Thoracic aorta (tissue), 2 donors: ENCODE measurements at places on chromosomes 6 and 20.

GRCh38 chr20:46142124-46142523 is 24.0 kb downstream of the CD40 start:
- no peaks in the 10 kb centered on the region for H3K4me1 ChIP-seq
- H3K4me3 ChIP-seq = no peak overlapping the region
- H3K36me3 ChIP-seq = no peaks in the 10 kb centered on the region

- no peak for DNase-seq
- H3K27me3 ChIP-seq = no peaks in the 10 kb centered on the region
- no peak overlapping the region for H3K4me3 ChIP-seq
- H3K36me3 ChIP-seq = no peaks in the 10 kb centered on the region
- H3K27ac ChIP-seq = no peak overlapping the region
- no peaks in the 10 kb centered on the region for H3K4me1 ChIP-seq
These were observed 505.9 kb upstream of the CHD6 start for GRCh38 chr20:42123981-42124473.

- peaks cover 6% of the 10 kb centered on the region for H3K4me1 ChIP-seq
- no peak overlapping the region for H3K4me3 ChIP-seq
- H3K27me3 ChIP-seq = no peaks in the 10 kb centered on the region
- no peaks in the 10 kb centered on the region for H3K36me3 ChIP-seq
These were observed 77.9 kb upstream of the ID4 start for GRCh38 chr6:19759117-19759880.

GRCh38 chr6:107154131-107154800 is 39.0 kb upstream of the BEND3 start:
- no peaks in the 10 kb centered on the region for H3K4me1 ChIP-seq
- no peaks in the 10 kb centered on the region for H3K27me3 ChIP-seq
- DNase-seq = no peak
- no peak overlapping the region for H3K4me3 ChIP-seq

GRCh38 chr6:36685926-36686667 is 7.6 kb downstream of the CDKN1A start:
- peaks cover 52% of the 10 kb centered on the region for H3K36me3 ChIP-seq
- no peaks in the 10 kb centered on the region for H3K27me3 ChIP-seq
- no peak for DNase-seq
- no peak overlapping the region for H3K4me3 ChIP-seq

- peaks cover 39% of the 10 kb centered on the region for H3K4me1 ChIP-seq
- H3K27ac ChIP-seq = no peak overlapping the region
- H3K27me3 ChIP-seq = no peaks in the 10 kb centered on the region
- DNase-seq = no peak
These were observed 101.4 kb downstream of the KIF13A start for GRCh38 chr6:17885889-17886576.

DNA sequence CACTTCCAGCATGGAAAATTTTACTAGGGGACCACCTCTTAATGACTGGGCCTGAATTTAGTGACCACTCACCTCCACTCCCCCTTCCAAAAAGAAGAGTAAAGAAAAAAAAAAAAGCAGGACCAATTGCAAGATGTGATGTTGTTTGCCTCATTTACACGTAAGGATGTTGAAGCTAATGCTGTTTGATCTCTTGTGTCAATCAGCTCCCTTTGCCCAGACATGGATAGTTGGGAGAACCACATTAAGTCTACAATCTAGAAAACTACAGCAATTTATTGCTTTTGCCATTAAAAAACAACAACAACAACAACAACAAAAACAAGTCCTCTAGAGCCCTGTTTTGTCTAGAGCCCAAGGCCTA is 11.0 kb upstream of the DSTN start:
- peak overlapping the region; percentile 98 for H3K27ac ChIP-seq
- no peaks in the 10 kb centered on the region for H3K27me3 ChIP-seq
- DNase-seq = no peak
- peak overlapping the region; percentile 60 for H3K4me3 ChIP-seq
- H3K36me3 ChIP-seq = no peaks in the 10 kb centered on the region

DNA sequence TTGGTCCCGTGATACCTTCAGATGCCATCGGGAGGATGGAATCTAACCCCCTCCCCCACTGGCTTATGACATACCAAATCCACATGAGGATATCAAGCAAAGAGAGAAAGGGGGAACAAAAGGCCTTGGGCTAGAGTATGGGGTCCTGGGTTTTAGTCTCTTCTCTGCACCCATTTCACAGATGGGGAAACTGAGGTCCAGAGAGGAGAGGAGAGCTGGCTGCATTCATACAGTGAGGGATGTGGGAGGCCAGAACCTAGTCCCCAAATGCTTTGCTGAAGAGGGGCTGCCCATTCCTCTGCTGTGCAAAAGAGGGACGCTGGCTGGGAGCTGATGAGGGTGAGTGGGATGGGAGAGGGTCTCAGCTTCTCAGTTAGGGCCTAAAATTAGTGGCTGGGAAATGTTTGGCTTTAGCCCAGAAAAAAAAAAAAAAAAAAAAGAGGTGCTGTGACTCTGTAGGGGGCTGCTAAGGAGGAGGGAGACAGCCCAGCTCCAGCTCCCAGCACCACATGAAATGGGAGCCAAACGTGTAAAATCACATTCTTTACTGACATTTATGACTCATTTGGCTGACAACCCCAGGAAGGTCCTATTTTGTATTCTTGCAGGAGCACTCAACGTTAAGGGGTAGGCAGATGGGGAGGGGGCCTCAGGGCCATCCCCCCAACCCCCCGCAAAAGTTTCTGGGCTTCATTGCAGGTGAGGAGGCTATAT is 11.9 kb downstream of the XKR7 start:
- H3K27me3 ChIP-seq = no peaks in the 10 kb centered on the region
- no peaks in the 10 kb centered on the region for H3K36me3 ChIP-seq
- no peak overlapping the region for H3K27ac ChIP-seq
- no peak for DNase-seq

DNA sequence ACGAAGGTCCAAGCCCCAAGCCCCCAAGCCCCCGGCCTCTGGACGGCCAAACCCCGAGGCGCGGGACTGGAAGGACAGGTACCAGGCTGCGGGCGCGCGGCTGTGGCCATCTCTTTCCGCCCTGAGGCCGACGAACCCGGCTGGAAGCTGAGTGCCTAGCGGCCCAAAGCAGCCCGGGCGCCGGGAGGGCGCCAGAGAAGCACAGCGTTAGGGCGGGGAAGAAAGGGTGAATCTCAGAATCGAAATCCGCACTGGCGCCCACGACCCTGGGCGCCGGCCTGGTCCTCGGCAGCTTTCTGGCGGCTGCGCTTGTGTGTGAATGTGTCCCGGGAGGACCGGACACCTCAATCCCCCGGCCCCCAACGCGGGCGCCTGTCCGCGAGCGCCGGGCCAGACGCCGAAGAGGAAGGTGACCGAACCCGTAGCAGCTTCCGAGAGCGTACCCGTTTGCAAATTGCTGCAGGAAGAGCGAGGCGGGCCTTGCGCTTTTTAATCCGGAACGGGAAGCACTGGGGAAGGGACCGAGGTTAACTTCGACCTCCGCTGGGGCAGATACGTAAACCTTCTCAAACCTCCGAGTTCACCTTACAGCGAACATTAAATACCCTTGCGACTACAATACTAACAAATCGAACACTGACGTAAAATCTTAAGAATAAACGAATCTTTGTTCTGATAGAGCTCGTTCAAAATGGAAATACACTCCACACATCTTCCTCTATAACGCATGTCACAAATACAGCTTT is 2.9 kb downstream of the NRN1 start:
- peaks cover 20% of the 10 kb centered on the region for H3K4me1 ChIP-seq
- H3K27ac ChIP-seq = no peak overlapping the region
- H3K4me3 ChIP-seq = peak overlapping the region; percentile 54
- H3K36me3 ChIP-seq = no peaks in the 10 kb centered on the region
- DNase-seq = no peak
- peaks cover 66% of the 10 kb centered on the region for H3K27me3 ChIP-seq

- no peak for DNase-seq
- peaks cover 6% of the 10 kb centered on the region for H3K4me1 ChIP-seq
- H3K27ac ChIP-seq = no peak overlapping the region
- no peaks in the 10 kb centered on the region for H3K27me3 ChIP-seq
- no peaks in the 10 kb centered on the region for H3K36me3 ChIP-seq
These were observed 713.2 kb upstream of the NRSN1 start for GRCh38 chr6:23412770-23413169.

DNA sequence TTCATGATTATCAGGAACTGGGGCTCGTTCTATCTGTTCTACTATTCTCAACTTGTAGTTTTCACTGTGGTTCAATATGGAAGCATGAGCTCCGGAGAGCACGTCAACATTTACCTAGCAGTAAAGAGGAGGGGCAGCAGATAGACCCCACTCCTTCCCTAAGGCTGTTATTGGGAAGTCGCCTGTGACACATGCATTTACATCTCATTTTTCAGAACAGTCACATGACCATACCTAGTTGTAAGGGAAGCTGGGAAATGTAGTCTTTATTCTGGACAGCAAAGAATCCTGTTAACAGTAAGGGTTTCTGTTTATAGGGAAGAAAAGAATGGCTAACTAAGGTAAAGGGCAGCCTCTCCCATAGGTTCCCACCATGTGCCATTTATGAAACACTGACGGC is 158.3 kb downstream of the ZFP64 start:
- H3K27me3 ChIP-seq = no peaks in the 10 kb centered on the region
- H3K36me3 ChIP-seq = no peaks in the 10 kb centered on the region

- no peaks in the 10 kb centered on the region for H3K36me3 ChIP-seq
- H3K4me1 ChIP-seq = no peaks in the 10 kb centered on the region
- DNase-seq = no peak
These were observed 312.1 kb upstream of the MAN1A1 start for GRCh38 chr6:119661628-119662027.

- DNase-seq = no peak
- H3K36me3 ChIP-seq = no peaks in the 10 kb centered on the region
- H3K27ac ChIP-seq = no peak overlapping the region
- no peak overlapping the region for H3K4me3 ChIP-seq
- no peaks in the 10 kb centered on the region for H3K27me3 ChIP-seq
These were observed 130.9 kb downstream of the FOXA2 start for GRCh38 chr20:22453244-22454080.

DNA sequence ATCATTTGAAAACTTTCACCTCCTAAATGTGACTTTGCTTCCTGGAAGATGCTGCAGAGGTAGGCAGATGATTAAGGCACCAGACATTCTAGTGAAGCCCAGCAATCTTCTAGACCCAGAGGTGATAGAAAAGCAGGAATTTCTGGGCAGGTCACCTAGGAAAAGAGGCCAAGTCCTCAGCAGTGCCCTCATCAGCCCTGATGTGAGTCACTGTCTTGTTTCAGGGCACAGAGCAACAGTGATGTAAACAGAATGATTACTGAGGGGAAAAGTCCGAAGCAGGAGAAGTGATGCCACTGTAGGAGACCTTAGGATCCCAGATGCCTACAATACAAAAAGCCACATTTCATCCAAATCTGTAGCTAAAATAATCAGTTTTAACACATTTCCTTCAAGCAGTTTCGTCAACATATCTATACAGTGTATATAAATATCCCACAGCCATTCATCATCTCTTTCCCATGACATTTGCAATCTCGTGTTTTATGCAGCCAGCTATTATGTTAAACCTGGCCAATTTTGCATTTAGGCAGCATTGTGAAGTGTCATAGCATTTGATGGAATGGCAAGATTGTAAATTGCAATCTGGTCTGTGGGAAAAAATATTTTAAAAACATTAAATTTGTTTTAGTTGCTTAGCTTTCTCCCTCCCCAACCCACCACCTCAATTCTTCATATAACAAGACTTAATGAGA is 401.2 kb upstream of the RNF217 start:
- H3K27ac ChIP-seq = no peak overlapping the region
- no peak overlapping the region for H3K4me3 ChIP-seq
- H3K36me3 ChIP-seq = no peaks in the 10 kb centered on the region
- H3K4me1 ChIP-seq = no peaks in the 10 kb centered on the region
- DNase-seq = no peak
- H3K27me3 ChIP-seq = no peaks in the 10 kb centered on the region

DNA sequence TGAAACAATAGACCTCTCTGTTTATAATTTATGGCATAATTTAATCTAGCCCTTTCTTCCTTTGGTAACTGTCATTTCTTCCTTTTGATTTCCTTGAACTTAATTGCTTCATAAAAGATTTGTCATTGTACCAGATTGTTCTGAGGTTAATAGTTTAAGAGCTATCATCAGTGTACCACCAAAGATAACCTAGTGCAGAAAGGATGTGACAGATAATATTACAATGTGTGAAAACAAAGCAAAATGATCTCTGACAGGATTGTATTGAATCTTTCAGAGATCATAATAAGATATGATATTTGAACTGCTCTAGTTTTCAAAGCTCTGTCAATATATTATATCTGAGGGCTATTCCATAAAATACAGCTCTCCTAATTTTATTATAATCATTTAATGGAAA is 132.1 kb upstream of the PTCHD4 start:
- H3K4me1 ChIP-seq = no peaks in the 10 kb centered on the region
- DNase-seq = no peak
- no peak overlapping the region for H3K27ac ChIP-seq
- H3K27me3 ChIP-seq = no peaks in the 10 kb centered on the region

DNA sequence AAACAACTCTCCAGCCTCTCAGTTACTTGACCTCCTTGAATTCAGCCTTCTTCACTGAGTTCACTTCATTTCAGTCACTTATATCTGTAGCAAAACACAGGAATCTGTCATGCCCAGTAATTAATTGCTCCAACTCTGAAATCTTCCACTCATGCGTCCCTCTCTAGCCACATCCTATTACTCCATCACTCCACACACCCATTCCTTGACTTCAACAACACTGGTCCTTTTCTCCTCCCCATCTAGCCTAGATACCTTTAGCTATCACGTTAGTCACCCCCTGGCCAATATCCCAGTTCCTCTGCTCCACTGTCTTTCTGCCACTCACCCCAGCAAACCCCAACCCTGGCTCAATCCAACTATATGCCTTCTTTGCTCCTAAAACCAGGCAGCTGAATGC is 7.7 kb downstream of the ZHX3 start:
- no peak for DNase-seq
- H3K4me1 ChIP-seq = peaks cover 43% of the 10 kb centered on the region
- H3K27me3 ChIP-seq = no peaks in the 10 kb centered on the region
- no peaks in the 10 kb centered on the region for H3K36me3 ChIP-seq
- H3K4me3 ChIP-seq = no peak overlapping the region

DNA sequence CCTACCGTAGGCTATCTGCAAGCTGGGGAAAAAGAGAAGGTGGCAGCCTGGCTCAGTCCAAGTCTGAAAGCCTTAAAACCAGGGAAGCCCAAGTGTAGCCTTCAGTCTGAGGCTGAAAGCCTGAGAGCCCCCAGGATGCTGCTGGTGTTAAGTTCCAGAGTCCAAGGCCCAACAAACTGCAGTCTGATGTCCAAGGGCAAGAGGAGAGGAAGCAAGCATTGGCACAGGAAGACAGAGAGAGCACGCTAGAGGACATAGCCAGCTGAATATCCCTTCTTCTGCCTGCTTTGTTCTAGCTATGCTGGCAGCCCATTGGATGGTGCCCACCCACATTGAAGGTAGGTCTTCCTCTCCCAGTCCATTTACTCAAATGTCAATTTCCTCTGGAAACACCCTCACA is 12.1 kb upstream of the L3MBTL1 start:
- H3K4me1 ChIP-seq = no peaks in the 10 kb centered on the region
- no peaks in the 10 kb centered on the region for H3K36me3 ChIP-seq
- no peak overlapping the region for H3K27ac ChIP-seq
- H3K4me3 ChIP-seq = no peak overlapping the region
- DNase-seq = no peak
- H3K27me3 ChIP-seq = no peaks in the 10 kb centered on the region

- H3K27me3 ChIP-seq = no peaks in the 10 kb centered on the region
- H3K4me3 ChIP-seq = no peak overlapping the region
- H3K27ac ChIP-seq = no peak overlapping the region
- DNase-seq = no peak
- H3K4me1 ChIP-seq = peaks cover 6% of the 10 kb centered on the region
- no peaks in the 10 kb centered on the region for H3K36me3 ChIP-seq
These were observed 2.3 kb downstream of the DEFB124 start for GRCh38 chr20:31472395-31473330.
